ENCODE measurements at places on chromosomes 11 and 22. TPM values are rescaled to one million over a fixed set of nuclear protein-coding genes. Genes with fewer than 3 reads are reported as not detected.

Gene MMP11
- 41.9 TPM for total RNA-seq

DNA sequence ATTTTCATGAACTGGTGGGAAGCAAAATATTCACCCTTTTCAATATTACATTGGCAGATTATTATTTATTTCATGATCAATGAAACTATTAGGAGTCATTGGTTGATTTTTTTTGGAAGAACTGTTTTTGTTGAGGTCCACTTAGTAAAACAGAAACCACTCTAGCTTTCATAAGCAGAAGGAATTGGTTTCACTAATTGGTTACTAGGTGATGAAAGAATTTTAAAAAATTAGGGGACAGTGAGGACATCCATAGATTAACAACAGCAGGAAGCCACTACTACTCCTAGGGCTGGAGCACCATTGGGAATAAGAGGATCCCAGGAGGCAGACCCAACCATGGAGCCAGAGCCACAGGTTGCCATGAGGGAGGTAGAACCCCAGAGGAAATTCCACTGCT is 74.4 kb upstream of the KCNA4 start:
- DNase-seq: no peak

GRCh38 chr11:1479678-1480118 is 6.9 kb downstream of the MOB2 start:
- no peak for DNase-seq

DNA sequence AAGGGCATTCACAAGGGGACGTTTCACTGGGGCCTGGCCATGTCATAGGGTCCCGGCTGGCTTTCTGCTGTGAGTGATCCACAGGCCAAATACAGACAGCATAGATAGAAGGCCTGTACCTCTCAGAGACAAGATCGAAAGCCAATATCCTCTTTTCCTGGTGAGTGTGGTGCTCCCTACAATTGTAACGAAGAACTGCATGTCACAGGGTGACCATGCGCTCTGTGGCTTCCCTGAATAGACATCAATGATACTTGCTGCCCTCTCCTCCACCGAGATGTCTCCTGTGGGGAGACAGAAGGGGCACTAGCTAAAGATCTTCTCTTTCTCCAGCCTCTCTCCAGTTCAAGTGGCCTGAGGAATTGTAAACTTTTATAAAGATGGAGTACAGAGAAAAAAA is 226.1 kb upstream of the POU2AF2 start:
- no peak for DNase-seq

Gene CNIH2
- total RNA-seq: 0.21 TPM

- no peak for DNase-seq
These were observed 55.2 kb upstream of the SYT13 start for GRCh38 chr11:45341372-45341771.

DNA sequence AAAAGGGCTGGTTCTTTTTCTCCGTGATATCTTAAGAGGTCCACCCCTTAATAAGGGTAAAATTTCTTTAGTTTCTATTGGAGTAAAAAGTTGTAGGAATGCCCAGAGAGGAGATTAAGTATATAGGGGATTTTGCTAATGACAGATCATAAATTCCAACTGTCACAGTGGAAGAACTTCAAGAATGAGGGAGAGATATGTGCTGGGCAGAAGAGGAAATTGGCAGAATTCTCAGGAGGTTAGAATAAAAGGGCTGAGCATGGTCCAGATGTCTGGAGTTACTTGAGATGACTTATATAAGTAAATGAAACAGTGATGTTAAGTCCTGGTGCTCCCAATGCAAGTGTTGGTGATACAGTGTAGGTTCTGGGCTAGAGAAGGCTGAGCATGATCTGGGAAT is 417.6 kb upstream of the ARHGAP42 start:
- no peak for DNase-seq

DNA sequence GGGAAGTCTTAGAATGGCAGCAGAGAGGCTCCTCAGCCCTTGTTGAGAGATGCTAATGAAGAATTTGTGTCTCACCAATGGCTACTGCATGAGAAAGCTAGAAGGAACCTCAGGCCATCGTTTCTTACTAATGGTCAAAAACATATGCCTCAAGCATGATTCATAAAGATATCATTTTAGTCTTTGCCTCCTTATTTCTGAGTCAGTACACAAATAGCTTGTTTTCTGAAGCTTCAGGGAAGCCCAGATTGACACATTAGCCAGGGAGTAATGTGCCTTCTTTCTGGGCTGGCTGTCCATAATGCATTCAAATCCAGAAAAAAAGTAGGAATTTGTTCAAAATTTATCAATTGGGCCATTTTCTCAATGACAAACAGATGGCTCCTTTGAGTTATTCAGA is 169.4 kb upstream of the ZBED5 start:
- no peak for DNase-seq

DNA sequence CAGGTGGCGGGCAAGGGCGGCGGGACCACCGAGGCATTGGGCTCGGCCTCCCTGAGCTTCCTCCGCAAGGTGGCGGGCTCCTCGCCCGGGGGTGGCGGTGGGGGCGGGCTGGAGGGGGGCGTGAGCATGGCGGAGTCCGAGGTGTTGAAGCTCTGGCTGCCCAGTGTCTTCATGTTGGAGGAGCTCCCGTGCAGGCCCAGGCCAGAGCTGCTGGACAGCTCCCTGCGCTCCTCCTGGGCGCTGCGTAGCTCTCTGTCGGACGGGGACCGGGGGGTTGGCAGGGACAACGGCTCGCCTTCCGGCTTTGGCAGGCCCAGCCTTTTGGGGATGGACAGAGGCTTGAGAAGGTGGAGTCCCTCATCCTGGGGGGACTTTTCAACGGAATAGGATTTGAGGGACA is 43.9 kb upstream of the BID start:
- no peak for DNase-seq

DNA sequence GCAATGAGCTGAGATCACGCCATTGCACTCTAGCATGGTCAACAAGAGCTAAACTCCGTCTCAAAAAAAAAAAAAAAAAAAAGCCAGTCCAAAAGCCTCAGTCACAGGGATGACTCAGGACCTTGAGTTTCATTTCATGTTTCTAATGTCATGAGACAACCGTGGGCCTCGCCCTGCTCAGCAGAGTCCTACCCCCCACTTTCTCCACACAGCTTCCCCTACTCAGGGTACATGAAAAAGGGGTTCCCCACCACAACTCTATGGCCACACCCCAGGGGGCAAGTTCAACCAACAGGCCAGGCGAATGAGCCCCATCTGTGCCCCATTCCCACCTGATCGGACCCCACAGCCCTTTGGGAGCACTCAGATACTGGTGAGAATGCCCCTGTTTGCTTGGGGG is 24.3 kb upstream of the ADA2 start:
- DNase-seq: no peak

- DNase-seq: no peak
These were observed 6.5 kb downstream of the AIP start for GRCh38 chr11:67489203-67489884.

- DNase-seq: no peak
These were observed 2.3 kb upstream of the XBP1 start for GRCh38 chr22:28802595-28803123.

Gene TLCD5
- 9.3 TPM for total RNA-seq

Gene KDM4E
- not detected for total RNA-seq

Gene TSGA10IP
- total RNA-seq: not detected

Gene SLC22A6
- not detected for total RNA-seq

Gene RGL4
- not detected for total RNA-seq

DNA sequence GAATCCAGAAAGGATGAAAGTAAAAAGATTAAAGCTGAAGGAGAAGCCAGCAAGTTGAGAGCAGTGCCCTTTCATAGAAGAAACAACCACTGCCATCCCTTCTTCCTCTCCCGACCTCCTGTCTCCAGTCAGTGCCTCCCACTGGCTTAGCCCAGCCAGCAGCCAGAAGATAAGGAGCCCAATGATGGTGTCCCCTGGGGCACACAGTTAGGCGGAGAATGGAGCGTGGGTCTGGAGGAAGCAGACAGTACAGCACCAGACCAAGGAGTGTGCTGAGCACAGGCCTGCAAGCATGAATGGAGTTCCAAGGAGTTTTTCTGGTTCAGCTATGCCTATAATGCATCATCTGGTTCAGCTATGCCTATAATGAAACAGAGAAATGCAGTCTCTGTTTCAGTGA is 54.3 kb upstream of the TNRC6B start:
- DNase-seq: no peak

Gene TRIM22
- 18.0 TPM for total RNA-seq

Gene IL17REL
- not detected for total RNA-seq

DNA sequence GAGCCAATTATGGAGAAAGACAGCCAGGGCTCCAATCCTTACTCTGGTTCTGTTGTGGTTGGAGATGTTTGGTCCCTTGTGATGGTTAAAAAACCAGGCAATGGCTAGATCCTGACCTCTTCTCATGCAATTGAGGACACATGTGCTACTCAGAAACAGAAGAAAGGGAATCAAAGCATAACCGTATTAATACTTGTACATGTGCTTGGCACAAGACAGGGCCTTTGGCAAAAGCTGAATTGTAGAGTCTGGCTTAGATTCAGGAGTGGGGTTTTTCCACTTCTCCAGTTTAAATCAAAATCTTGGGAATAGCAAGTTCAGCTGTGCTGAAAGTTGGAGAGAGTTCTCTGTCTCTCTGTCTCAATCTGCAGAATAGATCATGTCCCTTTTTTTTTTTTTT is 80.1 kb upstream of the E2F8 start:
- no peak for DNase-seq

DNA sequence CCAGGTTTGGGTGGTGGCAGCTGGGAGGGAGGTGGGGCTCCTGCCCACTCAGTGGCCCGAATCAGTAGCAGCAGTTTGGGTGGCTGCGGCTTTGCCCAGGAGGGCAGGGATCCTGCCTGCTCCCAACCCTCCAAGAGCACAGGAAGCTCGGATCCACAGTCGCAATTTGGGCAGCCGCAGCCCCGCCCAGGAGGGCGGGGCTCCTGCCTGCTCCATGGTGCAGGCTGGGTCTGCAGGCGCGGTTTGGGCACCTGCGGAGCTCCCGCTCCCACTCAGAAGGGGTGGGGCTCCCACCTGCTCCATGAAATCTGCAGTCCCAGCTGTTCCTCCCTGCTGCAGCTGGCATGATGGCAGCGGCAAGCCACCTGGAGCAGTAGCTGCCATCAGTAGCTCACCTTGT is 38.1 kb upstream of the CALCB start:
- DNase-seq: no peak

Gene SCGB1A1
- total RNA-seq: not detected

Gene CSNK2A3
- total RNA-seq: 2.4 TPM

- DNase-seq: no peak
These were observed 266.7 kb downstream of the FAM76B start for GRCh38 chr11:95522874-95523273.

Data from kidney epithelial cell (primary cell).